Sigmoid colon (tissue), 7 donors: ENCODE measurements at places on chromosomes 2 and 18. TPM values are rescaled to one million over a fixed set of nuclear protein-coding genes. Genes with fewer than 3 reads are reported as not detected.
A peak's percentile ranks its signal among the peaks of the same experiment; 100 is the strongest.

The HRH4 gene
- total RNA-seq: not detected

DNA sequence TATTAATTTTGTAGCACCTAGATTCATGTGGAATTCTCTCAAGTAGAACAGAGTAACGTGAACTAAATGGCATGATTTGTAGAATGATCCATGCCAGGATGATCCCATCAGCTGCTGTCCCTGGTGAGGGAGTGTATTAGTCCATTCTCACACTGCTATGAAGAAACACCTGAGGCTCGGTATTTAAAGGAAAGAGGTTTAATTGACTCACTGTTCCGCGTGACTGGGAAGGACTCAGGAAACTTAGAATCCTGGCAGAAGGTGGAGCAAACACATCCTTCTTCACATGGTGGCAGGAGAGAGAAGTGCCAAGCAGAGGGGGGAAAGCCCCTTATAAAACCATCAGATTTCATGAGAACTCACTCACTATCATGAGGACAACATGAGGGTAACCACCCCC lies 312.6 kb downstream of the PTPRM start:
- DNase-seq: no peak

GRCh38 chr2:73290049-73290839 lies 3.1 kb downstream of the EGR4 start:
- DNase-seq: no peak

DNA sequence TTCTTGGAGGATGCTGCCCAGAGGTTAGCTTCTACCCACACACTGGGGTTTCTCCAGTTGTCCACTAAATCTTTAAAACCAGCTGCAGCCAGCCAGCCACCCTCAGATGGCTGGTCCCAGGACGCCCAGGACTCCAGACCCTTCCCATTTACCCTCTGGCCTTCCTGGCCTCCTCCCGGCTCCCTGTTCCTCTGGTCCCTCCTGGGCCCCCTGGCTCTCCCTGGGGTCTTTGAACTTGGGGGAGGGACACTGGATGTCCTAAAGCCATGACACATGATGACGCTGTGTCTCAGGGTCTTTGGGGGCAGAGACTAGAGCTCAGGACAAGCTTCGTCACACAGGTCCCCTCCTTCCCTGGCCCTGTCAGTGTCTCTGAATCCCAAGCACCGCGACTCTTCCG lies 201.1 kb upstream of the HDAC4 start:
- no peak for DNase-seq

The SAG gene
- total RNA-seq: not detected

DNA sequence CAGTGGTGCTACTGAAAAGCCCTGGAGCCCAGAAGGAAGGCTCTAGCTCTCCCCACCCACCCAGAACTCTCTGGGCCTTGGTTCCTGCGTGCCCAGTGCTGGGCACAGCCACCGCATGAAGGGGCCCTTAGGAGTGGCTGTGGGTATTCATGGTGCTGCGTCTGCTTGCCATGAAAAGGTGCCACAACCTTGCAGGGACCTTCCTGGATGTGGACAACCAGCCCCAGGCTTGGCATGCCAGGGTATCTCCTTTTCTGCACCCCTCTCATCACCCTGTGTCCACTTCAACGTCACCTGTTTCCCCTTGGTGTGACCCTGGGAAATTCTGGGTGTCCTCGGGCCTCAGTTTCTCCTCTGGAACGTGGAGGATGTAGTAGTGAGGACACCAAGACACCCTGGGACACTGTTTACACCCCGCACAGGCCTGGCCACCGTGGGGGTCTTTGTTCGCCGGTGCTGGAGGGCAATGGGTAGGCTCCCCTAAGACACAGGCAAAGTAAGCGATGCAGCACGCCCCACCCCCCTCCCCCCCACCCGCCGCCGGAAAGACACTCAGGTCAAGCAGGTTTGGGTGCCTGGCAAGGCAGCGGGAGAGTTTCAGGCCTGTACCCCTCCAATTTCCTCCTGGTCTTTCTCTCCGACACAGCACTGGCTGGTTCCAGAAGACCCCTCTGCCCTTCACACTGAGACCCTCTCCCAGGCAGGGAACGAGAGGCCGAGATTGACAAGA lies 34.8 kb upstream of the TAF1B start:
- DNase-seq: peak; percentile 40

DNA sequence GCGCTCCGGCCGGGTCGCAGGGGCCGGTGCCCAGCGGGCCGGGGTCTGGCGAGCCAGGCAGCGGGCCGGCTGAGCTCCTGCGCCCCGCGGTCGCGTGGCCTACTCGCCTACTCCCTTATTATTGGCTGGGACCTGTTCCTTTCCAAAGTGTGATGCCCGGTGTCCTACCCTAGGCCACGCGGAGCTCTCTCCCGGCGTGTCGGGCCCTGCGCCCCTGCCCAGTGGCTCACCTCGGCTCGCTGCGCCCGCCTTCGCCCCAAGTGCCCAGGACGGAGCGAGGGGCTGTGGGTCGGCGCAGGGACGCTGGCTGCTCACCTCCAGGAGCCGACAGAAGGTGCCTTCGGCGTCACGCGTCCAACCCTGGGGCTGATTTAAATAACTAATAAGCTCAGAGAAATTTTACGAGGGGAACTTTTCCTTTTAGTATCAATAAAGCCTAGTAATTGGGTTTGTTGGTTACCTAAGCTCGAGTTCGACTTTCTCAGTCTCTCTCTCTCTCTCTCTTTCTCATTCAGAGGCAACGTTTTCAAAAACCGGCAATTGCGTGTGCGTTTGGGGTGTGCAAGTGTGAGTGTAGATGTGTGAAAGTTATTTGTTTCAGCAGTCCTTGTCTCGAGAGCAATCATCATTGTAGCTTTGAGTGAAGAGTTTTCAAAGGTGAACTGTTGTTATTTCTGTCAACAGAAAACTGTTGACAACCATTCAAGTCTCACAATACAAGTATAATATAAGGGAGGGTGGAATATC lies 7.0 kb upstream of the SATB2 start:
- DNase-seq: no peak

DNA sequence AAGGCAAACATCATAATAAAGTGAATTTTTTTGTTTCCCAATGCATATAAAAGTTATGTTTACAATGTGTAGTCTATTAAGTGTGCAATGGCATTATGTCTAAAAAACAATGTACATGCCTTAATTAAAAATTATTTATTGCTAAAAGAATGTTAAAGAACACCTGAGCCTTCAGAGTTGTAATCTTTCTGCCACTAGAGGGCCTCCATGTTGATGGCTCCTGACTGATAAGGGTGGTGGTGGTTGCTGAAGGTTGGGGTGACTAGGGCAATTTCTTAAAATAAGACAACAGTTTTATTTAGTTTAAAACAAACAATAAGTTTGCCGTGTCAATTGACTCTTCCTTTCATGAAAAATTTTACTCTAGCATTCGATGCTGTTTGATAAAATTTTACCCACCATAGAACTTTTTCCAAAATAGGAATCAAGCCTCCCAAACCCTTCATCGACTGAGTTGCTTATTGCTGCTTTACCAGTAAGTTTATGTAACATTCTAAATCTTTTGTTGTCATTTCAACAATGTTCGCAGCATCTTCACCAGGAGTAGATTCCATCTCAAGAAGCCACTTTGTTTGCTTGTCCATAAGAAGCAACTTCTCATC lies 32.3 kb downstream of the MAP3K2 start:
- no peak for DNase-seq

GRCh38 chr2:145975406-145975805 lies 1455.5 kb upstream of the ZEB2 start:
- DNase-seq: no peak

- no peak for DNase-seq
These were observed 39.6 kb downstream of the ABCA12 start for GRCh38 chr2:215098875-215099274.

The SCG2 gene
- total RNA-seq: 8.4 TPM

DNA sequence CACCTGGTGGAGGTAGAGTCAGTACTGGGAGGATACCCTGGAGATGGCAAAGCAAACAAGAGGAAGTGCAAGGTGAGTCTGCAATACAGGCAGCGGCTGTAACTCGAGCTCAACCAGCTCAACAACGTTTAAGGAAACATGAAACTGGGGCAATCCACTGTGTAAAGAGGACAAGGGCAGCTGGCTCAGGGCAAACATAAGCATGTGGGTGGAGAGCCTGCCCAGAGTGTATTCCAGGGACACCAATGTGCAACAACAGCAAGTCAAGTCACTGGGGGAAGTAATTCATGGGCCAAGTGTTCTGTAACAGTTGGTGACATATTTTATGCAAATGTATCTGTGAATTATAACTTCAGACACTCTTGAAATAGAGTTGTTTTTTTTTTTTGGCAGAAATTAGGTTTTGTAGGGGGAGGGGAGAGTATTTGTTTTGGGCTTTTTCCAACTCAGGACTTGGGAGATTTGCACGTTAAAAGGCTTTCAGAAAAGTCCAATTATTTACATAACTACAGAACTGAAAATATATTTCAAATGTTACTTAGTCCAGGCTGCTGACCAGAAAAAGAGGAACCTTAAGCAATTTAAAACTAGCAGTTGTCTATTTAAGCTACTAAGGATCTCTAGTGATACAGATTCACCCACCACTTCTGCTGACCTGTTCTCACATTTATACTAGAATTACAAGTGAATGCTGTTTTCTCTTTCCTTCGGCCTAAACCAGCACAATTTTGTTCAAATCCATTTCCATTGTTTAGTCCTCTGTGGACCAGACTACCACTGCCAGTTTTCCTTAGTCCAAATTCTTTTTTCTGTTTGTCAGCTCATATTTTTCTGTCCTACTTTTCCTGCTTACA lies 18.6 kb downstream of the NRXN1 start:
- DNase-seq: no peak

- peak; percentile 86 for DNase-seq
These were observed 22.8 kb downstream of the GLI2 start for GRCh38 chr2:120758181-120759144.

GRCh38 chr2:120432293-120432975 lies 86.5 kb downstream of the INHBB start:
- no peak for DNase-seq

DNA sequence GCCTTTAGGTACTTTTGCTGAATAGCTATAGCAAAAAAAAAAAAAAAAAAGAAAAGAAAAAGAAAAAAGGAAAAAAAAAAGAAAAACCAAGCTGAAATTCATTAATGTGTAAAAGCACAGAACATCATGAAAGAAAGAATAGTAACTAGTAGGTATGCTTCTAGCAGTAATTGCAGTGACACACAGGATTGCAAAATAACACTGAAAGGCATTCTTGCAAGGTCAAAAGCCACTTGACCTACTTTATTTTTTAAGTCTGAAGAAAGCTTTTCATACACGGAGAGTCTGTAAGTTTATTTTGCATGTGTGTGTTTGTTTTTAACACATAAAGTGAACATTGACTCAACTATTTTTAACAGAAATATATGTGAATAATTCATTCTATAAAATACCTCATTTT lies 54.4 kb downstream of the DOK6 start:
- no peak for DNase-seq

GRCh38 chr2:233501198-233502076 lies 65.1 kb downstream of the USP40 start:
- DNase-seq: no peak

The KIAA2012 gene
- 0.83 TPM for total RNA-seq

The FMNL2 gene
- total RNA-seq: 24.6 TPM

GRCh38 chr2:105397025-105397722 lies 1.7 kb downstream of the FHL2 start:
- DNase-seq: no peak

- no peak for DNase-seq
These were observed 13.2 kb downstream of the MAP4K4 start for GRCh38 chr2:101710471-101711318.

- no peak for DNase-seq
These were observed 36.0 kb downstream of the PAIP2B start for GRCh38 chr2:71190656-71191569.

- no peak for DNase-seq
These were observed 30.0 kb downstream of the IL1R2 start for GRCh38 chr2:102021779-102022178.

GRCh38 chr2:173149491-173149890 lies 73.8 kb downstream of the MAP3K20 start:
- no peak for DNase-seq

The SIX3 gene
- total RNA-seq: not detected

- DNase-seq: no peak
These were observed 17.5 kb downstream of the AFG3L2 start for GRCh38 chr18:12359515-12359927.

DNA sequence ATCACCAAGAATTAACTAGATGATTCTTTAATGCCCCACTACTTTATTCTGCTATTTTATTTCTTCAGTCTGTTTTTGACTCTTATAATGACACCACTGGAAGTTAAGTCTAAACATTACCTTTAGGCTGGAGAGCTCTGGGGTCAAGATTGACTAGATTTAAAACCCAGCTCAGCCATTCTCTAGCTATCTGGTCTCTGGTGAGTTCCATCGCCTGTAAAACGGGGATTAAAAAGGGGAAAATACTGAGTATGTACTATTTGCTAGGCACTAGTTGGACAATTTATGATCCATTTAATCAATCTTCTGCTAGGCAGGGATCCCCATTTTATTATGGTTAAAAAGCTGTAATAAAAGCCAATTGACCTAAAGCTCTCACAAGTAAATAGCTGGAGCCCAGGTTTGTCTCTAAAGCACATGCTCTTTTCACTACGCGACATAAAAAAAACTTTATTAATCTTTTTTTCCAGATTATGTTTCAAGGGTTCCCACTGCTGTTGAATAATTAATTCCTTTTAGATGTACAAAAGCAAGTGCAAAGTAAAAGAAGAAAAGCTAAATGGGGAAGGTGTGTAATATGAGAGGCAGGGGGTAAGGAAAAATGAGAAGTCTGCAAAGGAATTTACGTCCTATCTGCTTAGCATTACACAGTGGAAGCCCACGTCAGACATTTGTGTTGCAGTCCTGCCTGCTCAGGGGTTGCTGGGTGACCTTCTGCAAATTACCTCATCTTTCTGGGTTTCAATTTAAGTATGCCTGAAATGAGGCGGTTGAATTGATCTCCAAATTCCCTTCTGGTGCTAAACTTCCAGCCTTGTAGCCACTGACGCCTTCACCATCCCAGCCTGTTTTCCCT lies 918 bp upstream of the NABP1 start:
- DNase-seq: peak; percentile 82

DNA sequence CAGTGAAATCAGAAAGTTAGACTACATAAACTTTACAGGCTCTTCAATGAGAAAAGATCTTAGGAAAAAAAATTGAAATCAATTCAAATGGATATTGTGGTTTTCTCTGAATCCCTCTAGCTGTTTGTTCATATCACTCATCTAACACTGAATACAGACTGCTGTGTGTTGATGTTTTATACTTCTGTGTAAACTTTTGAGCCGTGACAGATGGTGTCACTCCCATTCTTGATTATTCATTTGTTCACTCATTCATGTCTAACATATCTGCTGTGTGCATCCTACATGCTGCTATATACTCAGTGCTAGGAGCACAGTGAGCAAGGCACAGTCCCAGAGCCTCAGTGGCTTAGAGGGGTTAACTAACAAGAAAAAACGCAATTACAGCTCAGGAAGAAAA lies 12.6 kb downstream of the KLHL23 start:
- no peak for DNase-seq

The RIT2 gene
- total RNA-seq: 1.8 TPM

The CD8B2 gene
- not detected for total RNA-seq

GRCh38 chr2:28414583-28414982 lies 21.9 kb downstream of the FOSL2 start:
- DNase-seq: no peak

The DNAJC5G gene
- 1.7 TPM for total RNA-seq

The KCNJ3 gene
- 0.16 TPM for total RNA-seq
